ENCODE measurements at places on chromosomes 7 and 10.

DNA sequence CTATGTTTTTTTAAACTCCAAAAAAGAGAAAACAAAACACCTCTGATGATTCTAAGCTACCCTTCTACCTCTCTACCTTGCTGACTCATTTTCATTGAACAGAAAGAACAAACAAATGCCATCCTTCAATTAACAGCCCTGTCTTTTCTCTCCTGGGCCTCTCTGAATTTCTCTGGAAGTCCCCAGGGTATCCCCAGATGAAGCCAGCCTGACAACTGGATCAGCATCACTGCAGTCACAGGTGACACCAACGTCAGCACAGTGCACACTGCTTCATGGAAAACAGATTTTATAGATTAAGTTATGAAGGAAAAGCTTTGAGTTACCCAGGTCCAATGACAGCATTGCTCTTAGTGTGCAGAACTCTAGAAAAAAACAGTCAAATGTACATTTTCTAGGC is 5.7 kb downstream of the HUS1 start:
- DNase-seq, result no peak

GRCh38 chr10:22803261-22803885 is 89.0 kb upstream of the PIP4K2A start:
- no peak for DNase-seq

- DNase-seq, result no peak
These were observed at the start of gene ANXA11 for GRCh38 chr10:80205477-80206276. TSS of gene ANXA11 (minus strand) at chr10:80205537. CDS start at chr10:80172861, 32,676 bp downstream.

DNA sequence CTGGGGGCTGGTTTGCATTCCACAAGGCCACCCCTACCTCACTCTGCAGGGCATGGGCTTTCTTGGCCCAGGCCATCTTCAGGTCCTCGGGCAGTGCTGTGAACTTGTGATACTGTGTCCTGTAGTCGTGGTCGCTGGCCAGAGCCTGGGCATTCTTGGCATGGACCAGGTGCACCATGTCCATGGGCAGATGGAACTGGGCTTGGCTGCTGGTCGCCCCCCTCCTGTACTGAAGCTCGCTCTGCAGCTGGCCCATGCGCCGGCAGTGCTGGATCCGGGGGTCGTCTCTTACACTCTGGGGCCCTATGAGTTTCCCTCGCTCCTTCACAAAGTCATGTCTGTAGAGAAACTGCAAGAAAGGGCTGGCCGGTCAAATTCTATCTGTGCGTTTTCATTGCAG is 51.7 kb downstream of the HABP2 start:
- no peak for DNase-seq

- no peak for DNase-seq
These were observed 54.9 kb downstream of the HK1 start for GRCh38 chr10:69333205-69333604.

GRCh38 chr10:42367532-42368230 is 270.7 kb downstream of the ZNF33B start:
- no peak for DNase-seq

DNA sequence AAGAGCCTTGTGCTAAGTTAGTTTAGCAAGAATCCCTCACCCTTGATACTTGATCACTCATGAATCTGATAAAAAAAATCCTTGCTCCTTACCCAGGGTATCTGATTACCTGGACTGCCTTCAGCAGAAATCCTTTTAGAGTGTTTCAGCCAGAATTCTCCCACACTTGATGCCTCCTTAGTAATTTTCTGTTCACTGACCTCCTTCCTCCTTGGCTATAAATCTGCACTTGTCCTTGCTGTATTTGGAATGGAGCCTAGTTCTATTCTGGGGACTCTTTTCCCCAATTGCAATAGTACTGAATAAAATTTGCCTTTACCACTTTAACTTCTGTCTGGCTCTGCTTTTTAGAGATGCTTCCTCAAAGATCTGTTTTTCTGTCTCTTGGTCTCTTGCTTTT is 84.9 kb downstream of the RPS24 start:
- no peak for DNase-seq

- no peak for DNase-seq
These were observed 144.2 kb upstream of the ZNF804B start for GRCh38 chr7:88615336-88615735.

DNA sequence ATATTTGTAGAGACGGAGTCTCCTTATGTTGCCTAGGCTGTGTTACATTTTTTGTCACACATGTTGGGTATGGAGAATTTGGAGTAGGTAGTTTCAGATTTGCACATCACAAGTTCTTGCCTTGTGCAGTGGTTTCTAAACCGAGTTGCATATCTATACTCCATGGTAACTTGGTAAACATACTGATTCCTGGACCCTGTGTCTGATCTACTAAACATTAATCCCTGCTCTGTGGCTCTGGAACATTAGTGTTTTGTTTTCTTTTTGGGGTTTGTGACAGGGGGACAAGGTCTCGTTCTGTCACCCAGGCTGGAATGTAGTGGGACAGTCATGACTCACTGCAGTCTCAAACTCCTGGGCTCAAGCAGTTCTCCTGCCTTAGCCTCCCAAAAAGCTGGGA is 24.7 kb downstream of the AUTS2 start:
- DNase-seq, result no peak

DNA sequence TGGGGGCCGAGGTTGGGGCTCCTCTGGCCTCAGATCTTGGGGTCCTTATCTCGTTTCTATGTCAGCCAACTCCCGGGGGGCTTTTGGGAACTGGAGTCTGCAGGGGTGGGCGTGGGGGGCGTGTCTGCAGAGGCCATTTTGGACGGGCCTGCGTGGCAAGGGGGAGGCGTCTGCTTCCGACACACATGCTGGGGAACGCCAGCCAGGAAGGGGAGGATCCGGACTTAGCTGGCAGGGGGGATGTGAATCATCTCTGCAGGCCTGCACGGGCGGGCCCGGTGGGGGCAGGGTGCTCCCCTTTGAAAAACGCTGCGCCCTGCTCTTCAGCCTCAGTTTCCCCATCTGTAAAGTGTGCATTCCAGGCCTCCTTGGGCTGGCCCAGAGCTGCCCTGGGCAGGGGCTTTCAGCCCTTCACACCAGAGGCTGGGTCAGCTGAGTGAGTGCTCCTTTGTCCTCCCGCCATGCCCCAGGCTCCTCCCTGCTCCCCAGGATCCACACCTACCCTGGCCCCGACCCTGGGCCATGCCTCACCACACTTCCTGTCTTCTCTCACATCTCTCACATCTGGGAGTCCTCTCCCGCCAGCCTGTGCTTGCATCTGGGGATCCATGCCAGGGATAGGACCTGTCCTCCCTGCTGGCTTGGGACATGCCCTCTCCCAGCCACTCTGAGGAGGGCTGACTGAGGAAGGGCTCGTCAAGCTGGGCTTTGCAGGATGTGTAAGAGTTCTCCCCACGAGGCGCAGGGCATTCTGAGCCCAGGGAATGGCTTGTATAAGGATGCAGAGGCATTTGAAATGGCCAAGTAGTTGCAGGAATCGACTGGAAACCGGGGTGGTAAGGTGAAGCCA is 172.6 kb upstream of the TNRC18 start:
- DNase-seq, result no peak

DNA sequence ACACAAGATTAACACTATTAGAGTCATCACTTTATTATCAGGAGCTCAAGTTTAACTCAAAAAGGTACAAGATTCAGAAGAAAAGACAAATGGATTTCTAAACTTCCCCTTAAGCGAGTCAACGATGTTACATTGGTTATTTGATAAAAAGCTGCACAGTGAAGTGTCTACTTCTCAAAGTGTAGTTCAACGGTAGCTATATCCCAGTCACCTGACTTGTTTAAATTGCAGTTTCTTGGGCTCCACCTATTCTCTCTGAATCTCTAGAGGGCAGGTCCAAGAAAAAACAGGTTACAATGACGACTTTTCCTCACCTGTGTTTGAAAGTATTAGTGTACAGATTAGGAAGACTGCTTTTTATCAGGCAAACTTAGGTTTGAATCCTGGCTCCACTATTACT is 16.6 kb downstream of the MINDY3 start:
- no peak for DNase-seq

- no peak for DNase-seq
These were observed 922 bp downstream of the PPA1 start for GRCh38 chr10:70232155-70232858.
